Foreskin keratinocyte (primary cell): ENCODE measurements at places on chromosomes 4 and X. TPM values are rescaled to one million over a fixed set of nuclear protein-coding genes. Genes with fewer than 3 reads are reported as not detected.

GRCh38 chr4:25857403-25857802, 5.4 kb downstream of the SEL1L3 start:
- no peak for DNase-seq

GRCh38 chr4:174340714-174341113, 57.0 kb downstream of the CEP44 start:
- DNase-seq: no peak

The CTAG1B gene
- total RNA-seq: not detected in 2 replicates

DNA sequence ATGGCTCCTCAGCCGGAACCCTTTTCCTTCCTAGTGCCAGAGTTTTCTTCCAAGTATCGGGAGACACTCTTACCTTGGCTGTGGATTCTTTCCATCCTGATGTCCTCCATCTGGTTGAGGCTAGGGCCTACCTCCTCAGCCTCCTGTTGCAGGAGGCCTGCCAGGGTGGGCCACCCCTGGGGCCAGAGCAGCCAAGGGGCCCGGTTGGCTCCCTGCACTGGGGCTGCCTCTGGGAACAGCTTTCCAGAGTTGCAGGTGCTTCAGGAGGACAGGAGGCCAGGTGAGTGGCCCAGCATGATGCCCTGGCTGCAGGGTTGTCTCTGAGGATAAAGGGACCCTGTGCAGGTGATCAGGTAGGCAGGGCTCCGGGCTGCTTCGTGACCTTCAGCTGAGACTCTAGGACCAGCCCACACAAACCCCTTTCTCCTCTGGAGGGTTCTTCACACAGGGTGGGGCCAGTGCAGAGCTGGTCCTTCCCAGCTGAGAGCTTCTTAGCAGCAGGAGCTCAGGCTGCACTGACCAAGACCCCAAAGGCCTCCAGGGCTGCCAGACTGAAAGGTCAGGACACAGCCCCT, 5.3 kb upstream of the GPR78 start:
- DNase-seq: no peak

DNA sequence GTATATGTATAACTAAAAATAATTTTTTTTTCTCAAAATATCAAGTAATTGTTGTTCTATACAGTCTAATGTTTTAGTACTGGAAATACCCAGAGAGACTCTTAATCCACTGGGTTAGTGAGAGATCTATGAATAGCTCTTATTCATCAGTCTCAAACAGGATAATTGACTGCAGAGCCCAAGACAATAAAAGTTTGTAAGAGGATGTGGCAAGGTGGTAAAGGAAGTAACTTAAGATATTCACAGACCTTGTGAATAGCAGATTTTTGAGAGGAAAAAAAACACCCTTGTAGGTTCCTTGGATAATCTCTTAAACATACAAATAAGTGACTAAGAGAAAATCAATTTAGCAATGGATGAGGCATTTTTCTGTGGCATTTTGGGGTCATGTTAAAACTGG, 210.9 kb upstream of the FAM241A start:
- DNase-seq: peak; percentile 48

DNA sequence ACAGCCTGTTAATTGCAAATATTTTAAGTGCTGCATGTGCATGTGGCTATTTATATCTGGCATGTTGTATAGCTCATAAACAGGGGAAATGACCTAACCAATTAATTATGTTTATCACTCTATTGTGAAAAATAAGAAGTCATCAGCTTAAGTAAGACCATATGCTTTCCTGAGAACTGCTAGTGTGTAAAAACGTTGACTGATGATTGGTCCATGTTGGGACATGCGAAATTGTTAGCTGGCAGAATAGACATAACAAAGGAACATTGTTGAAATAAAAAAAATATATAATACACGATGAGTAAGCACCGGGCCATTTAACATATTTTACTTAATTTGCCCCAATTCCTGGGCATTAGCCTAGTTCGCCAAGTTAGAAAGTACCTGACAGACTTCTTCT, 207.5 kb downstream of the ANK2 start:
- peak; percentile 78 for DNase-seq
